Activated naive CD8-positive, alpha-beta T cell treated with anti-CD3 and anti-CD28 coated beads, Interleukin-2, amount 10 ng/mL, durations not matched to agents 7 days and 5 days (primary cell): ENCODE measurements at places on chromosomes 2 and 18. TPM values are rescaled to one million over a fixed set of nuclear protein-coding genes. Genes with fewer than 3 reads are reported as not detected.

The ARHGAP28 gene
- total RNA-seq, result not detected

The ZBTB7C gene
- total RNA-seq, result not detected

The RAB6C gene
- total RNA-seq, result not detected

The HPCAL1 gene
- 75.8 TPM for total RNA-seq

The E2F6 gene
- 9.8 TPM for total RNA-seq

The CENPA gene
- 34.4 TPM for total RNA-seq

GRCh38 chr2:171703574-171704347 is 16.5 kb downstream of the DYNC1I2 start:
- DNase-seq, result no peak

GRCh38 chr18:36766836-36767235 is 62.0 kb downstream of the TPGS2 start:
- no peak for DNase-seq

- no peak for DNase-seq
These were observed 60.4 kb downstream of the SNTG2 start for GRCh38 chr2:1011006-1011405.

GRCh38 chr18:61719671-61720070 is 173.1 kb downstream of the RNF152 start:
- no peak for DNase-seq

DNA sequence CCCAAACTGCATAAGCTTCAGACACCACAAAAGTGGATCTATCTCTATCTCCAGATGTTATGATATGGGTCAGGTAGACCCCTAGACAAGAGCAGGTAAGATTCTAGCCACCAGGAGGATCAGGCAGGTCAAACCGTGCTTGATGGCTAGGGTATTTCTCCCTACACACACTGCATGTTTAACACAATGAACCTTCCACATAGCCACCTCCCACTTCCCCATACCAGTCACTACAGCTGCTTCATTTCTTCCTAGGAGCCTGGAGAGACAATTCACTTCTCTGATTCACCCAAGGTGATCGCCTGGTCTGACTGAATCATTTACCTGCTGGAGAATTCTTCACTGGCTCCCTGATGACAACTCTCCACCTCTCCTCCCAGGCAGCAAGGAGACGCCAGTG is 66.0 kb upstream of the MYCN start:
- DNase-seq, result no peak

DNA sequence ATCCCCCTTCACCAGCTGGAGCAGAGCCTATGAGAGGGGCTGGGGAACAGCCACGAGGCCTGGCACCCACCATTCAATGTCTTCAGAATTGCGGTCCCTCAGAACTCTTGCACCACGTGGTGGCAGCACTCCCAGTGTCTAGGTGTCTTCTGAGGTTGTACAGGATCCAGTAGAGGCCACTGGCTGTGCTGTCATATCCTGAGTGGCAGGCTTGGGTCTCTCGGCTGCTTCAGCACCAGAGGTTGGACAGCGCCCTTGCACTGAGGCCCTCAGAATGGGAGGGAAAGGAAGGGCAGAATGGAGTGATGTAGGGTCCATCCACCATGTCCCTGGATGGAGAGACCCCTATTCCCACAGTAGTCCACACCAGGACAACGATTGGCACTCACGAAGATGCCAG is 112.0 kb upstream of the TEKT4 start:
- DNase-seq, result peak; percentile 46

- DNase-seq, result no peak
These were observed 181.2 kb upstream of the REV1 start for GRCh38 chr2:99670768-99671734.

DNA sequence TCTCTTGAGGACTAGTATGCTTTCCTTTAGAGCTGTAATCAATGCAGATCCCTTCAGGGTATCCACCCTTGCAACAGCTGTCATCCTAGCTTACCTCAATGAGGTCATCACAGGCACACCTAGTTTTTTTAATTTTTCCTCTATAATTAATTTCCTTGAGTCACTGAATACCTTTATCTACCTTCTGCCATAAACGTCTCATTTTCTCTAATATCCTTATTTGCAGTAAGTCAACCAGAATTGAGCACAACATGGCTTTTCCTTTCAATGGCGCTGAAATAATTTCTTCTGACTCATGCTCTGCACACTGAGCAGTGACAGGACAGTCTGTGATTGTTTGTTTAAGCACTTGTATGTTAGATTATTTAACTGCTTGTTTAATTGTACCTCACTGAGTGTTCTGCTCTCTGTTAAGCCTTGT is 49.4 kb downstream of the ETAA1 start:
- DNase-seq, result no peak

DNA sequence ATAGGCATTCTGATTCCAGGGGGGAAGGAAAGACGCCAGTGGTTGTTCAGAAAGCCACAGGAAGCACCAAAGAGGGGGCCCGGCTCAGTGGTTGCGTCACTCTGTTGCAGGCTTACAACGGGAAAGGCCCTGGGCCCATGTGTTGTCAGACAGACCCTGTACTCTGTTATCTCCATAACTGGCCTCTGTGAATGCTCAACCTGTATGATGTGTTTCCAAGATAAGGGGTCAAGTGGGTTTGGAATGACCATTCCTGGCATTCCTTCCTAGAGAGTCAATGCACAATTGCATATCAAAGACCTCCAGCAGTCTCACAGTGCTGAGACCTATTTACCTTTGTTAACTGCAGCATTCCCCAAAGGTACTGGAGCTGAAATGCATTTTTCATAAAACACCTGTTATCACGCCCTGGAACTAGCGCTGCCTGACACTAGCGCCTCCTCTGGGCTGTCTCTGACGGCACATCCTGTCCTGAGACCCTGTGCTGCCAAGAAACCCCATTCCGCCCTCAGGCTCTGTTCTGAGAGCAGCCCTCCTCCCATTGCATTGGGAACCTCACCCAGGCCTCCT is 13.2 kb upstream of the LRRFIP1 start:
- no peak for DNase-seq

GRCh38 chr2:34663314-34663713 is 1064.2 kb upstream of the FAM98A start:
- no peak for DNase-seq

DNA sequence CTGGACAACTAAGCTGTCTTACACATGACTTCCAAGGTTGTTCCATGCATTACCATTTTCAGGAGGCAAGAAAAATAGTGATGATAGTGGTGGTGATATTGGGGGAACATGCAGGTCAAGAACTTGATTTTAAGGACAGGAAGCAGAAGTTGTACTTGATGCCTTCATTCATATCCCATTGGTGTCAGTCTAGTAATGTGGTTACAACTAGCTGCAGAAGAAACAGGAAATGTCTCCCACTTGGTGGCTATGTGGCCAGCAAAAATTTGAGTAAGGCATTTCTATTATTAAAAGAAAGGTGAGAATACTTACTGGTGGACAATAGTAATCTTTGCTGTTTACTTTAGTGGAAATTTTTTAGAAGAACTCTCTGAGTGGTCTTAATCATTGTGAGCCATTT is 103.4 kb downstream of the ALMS1 start:
- no peak for DNase-seq

GRCh38 chr2:129502781-129503180 is 476.7 kb upstream of the RAB6C start:
- DNase-seq, result no peak
